ENCODE measurements at places on chromosomes 13 and 19. TPM values are rescaled to one million over a fixed set of nuclear protein-coding genes. Genes with fewer than 3 reads are reported as not detected.

ZNF136 gene
- total RNA-seq = 11.4 TPM

MCF2L gene
- total RNA-seq = 73.3 TPM

CYP2S1 gene
- 1.7 TPM for total RNA-seq

SULT2A1 gene
- total RNA-seq = not detected

REX1BD gene
- 67.1 TPM for total RNA-seq

ATP4B gene
- total RNA-seq = not detected

CDX2 gene
- not detected for total RNA-seq

LSM14A gene
- 108 TPM for total RNA-seq

PSG1 gene
- total RNA-seq = not detected

YJEFN3 gene
- 3.8 TPM for total RNA-seq

STAP2 gene
- total RNA-seq = 1.9 TPM

DACH1 gene
- total RNA-seq = 0.32 TPM

KASH5 gene
- total RNA-seq = not detected

ZNF85 gene
- total RNA-seq = 6.7 TPM

FARP1 gene
- total RNA-seq = 41.7 TPM

NANOS3 gene
- not detected for total RNA-seq

SLC7A1 gene
- total RNA-seq = 29.3 TPM

ZNF729 gene
- not detected for total RNA-seq

MARK4 gene
- total RNA-seq = 40.3 TPM

PNMA8B gene
- total RNA-seq = 1.5 TPM

LILRA2 gene
- 3.5 TPM for total RNA-seq

TPRX1 gene
- total RNA-seq = not detected
